ENCODE measurements at places on chromosomes 2 and 18. TPM values are rescaled to one million over a fixed set of nuclear protein-coding genes. Genes with fewer than 3 reads are reported as not detected.

ACSL3 gene
- total RNA-seq: 106 TPM

WDSUB1 gene
- total RNA-seq: 11.6 TPM

CFAP53 gene
- total RNA-seq: 2.6 TPM

EPAS1 gene
- 3.8 TPM for total RNA-seq

TMEM247 gene
- total RNA-seq: not detected

ARMC9 gene
- 23.4 TPM for total RNA-seq

GATA6 gene
- total RNA-seq: 0.15 TPM

LRRTM4 gene
- 35.3 TPM for total RNA-seq

GKN2 gene
- total RNA-seq: 0.25 TPM

HAT1 gene
- total RNA-seq: 22.8 TPM

EMILIN2 gene
- total RNA-seq: 0.82 TPM

TXNDC2 gene
- 1.9 TPM for total RNA-seq
